CD4-positive, alpha-beta T cell treated with Interferon gamma for 1 hour (primary cell): ENCODE measurements at places on chromosomes 7 and 10.

DNA sequence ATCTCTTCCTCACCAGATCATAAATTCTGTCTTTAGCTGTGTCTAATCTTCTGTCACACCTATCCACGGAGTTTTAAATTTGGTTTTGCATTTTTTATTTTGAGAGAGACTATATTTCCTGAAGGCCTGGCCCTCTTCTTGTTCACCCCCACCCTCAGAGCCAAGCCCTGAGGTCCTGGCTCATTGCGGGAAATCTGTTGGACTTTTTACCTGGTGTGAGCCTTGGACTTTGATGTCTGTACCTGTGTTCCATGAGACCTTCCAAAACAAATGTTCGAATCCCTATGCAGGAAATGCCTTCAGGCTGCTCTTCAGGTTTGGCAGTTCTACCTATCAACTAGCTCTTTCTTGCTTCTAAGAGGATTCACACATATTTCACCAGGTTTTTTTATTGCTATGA, 175.2 kb upstream of the GRB10 start:
- DNase-seq, result no peak

DNA sequence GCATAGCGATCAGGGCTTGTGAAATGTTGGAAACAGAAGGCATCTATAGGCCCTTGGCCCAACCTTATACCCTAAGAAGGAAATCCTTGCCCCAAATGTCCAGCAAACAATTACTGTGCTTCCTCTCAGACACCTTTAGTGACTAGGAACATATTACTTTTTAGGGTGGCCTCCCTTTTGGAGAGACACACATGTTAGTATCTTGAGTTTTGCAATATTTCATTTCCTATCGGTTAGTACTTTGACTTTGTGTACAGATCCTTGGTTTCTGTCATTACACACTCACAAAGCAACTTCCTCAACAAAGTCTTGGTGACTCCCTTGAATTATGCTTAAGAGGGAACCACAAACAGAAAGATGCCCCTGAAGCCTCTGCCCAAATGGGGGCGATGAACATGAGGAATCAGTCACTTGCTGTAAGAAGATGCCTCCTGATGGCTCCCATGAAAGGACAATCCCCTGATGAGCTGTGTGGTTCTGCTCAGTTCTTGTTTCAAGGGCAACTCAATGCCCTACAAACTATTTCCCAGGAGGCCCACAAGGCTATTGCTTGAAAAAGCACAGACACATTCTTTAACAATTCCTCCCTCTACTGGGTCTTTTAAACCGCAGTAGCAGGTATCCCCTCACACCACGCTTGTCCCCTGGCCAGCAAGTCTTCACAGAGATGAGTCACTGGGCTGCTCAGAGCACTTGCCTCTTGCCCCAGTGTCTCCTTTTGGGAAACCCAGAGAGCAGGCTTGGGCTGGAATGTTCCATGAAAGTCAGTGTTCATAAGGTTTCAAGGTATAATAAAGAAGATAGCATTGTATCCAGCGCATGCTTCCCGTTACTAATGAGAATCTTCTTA, 196.2 kb downstream of the FANK1 start:
- no peak for DNase-seq

- DNase-seq, result no peak
Observed at GRCh38 chr10:118911363-118911762, 118.2 kb upstream of the NANOS1 start.

DNA sequence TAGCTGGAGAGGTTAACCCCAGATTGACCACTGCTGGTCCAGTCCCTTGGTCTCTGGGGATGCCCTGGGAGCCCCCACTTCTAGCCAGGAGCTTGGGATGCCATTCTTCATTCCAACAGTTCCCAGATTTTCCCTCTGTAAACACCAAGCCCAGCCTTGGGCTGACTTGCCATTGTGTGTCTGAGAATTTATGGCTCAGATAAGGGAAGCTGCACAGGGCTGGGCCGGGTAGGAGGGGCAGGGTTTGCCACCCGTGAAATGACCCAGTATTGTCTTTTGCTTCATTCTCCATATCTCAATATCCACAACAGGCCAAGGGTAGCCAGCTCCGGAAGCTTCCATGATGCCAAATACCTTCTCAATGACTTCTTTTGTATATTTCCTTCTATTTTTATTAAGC, 32.1 kb downstream of the AFAP1L2 start:
- DNase-seq, result no peak

DNA sequence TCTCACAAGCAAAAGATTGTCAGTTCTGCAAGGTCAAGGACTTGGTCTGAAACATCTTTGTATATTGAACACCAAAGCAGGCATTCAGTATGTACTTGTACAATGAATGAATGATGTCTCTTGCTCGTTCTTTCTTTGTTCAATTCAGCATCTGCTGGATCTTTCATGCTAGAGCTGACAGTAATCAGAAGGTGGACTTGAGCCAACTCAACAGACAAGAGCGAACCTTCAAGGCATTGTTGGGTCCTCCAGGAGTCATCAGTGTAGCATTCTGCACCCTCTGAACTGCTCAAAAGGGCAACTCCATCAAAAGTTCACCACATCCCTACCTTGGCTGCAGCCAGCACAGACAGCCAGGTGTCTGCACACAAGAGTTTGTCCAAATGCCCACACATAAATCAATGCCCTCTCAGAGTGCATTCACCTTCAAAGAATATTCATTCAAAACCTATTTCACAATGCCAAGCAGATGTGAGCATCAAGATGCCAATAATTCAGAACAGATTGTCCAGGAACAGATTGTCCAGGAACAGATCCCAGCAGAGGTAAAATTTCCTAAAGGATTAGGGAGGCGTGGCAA, 386.7 kb downstream of the CALN1 start:
- no peak for DNase-seq
